Kidney glomerular epithelial cell (primary cell): ENCODE measurements at places on chromosomes 12 and 14.

- peak; percentile 11 for DNase-seq
These were observed 1264.0 kb downstream of the TMEM121 start for GRCh38 chr14:106790189-106791036.

DNA sequence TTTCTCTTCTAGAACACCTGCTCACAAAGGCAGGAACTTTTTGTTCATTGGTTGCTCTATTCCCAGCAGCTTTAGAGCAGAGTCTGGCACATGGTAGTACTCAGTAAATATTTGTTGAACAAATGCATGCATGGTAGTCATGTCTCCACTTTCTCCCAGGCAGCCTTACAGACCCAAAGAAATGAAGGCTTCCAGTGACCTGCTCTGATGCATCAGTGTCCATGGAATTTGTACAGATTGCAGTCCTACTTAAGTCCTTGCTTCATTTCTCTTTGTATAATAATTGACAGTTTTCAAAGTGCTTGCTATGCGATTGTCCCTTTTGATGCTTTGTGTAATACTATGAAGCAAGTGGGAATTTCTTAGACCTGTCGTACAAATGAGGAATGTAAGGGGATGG lies 119.6 kb downstream of the DERA start:
- peak; percentile 62 for DNase-seq

GRCh38 chr14:77230914-77231313 lies 40.1 kb downstream of the NGB start:
- no peak for DNase-seq

DNA sequence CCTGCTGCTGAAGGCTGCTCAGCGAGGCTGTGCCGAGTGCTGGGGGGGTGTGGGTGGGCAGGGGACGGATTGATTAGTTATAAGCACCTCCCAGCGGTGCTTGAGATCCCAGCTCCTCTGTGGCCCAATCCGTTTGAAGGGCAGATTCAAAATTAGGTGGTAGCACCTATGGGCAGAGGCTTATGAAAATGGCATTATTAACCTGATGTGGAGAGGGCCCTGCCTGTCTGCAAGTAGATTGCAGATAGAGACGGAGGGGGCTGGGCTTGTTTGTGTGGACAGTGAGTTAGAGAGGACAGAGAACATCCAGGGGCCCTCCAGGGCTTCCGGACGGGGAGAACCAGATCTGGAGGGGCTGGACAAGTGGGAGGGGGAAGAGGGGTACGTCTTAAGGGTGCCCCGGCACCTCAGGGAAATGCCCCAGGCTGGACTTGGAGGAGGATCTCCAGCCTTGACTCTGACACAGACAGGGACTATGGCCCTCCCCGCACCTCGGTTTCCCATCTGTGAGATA lies at the start of gene RTL1:
RTL1 (minus strand) TSS at position 51 of the 514 bp plus-strand sequence. CDS start 18,934 bp downstream, outside the sequence.
- no peak for DNase-seq

DNA sequence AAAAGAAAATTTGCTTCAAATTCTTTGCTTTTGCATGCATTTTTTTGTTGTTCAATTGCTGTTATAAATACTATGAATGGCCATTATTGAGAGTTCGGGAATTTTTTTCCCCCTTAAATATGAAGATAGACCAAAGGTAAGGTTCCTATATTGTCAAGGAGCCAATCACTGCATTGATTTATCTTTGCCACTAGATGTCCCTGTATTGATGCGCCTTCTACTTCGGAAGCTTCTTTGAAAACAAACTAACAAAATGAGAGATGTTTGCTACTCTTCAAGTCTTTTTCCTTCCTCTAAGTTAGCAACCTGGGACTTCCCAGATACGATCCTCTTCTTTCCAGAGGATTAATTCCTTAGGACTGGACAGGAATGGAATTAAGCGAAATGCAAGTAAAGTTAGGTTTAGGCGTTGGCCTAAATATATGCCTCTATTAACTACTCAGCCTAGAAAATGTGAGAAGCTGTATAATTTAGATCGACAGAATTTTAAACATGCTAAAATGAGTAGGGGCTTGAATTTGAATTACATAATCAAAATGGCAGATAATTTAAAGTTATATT lies 318.1 kb downstream of the AEBP2 start:
- DNase-seq = peak; percentile 40

DNA sequence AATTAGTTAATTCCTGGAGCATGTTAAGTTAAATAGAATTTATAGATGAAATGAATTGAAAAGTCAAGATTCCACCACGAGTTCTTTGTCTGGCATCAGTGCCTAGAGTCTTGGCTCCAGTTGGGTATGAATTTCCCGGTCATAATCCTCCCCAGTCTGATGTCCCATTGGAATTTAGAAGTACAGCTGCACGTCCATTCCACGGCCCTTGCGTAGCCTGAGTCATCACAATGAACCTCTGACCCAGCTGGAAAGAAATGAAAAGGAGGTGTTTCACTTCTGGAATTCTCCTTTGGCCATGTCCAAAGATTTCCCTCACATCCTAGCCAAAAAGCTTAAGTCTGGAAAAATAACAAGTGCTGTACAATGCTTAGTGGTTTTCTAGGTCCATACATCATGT lies 122.7 kb downstream of the KICS2 start:
- peak; percentile 70 for DNase-seq

DNA sequence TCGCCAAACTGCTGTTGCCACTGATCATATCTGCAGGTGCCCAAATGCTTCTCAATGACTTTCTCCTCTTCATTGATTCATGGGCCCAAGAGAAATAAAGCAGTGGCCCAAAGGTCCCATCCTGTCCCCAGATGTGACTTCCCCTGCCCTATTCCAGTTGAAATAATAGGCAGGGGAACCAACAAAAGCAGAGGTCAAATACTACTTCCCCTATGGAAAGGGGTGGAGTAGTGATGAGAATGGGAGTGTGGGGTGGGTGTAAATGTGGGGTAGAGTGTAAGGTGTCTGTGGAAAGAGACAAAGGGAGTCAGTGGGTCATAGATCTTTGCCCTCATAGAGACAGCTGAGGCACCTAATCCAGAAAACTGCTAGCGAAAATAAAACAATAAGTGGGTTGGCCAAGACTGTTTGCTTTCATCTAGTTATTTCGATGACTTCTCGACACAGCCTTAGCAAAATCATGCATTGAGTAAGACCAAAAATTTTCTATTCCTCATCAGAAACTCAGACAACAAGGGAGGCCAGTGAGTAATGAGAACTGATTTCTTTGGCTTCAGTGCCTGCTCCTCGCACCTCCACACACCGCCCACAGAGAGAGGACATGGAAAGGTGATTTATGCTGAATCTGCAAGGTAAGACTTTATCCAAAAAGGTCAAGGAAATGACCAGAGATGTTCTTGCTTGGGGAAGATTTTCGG lies 10.9 kb upstream of the IL22 start:
- DNase-seq = peak; percentile 90

DNA sequence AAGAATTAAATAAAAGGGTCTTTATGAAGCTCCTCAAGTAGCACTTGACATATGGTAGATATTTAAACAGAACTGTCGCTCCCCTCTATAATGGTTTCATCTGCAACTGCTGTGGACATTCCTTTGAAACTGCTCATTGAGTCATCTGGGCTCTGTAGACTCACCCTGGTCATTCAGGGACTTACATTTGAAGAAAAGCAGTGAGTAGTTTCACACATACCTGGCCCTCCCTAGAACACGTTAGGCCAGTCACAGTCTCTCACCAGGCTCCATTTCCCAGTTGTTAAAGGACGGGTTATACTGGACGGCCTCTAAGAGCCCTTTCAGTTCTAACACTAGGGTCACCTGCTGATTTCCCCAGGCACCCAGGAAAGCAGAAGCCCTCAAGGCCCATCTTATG lies 217.0 kb downstream of the BCL11B start:
- no peak for DNase-seq

DNA sequence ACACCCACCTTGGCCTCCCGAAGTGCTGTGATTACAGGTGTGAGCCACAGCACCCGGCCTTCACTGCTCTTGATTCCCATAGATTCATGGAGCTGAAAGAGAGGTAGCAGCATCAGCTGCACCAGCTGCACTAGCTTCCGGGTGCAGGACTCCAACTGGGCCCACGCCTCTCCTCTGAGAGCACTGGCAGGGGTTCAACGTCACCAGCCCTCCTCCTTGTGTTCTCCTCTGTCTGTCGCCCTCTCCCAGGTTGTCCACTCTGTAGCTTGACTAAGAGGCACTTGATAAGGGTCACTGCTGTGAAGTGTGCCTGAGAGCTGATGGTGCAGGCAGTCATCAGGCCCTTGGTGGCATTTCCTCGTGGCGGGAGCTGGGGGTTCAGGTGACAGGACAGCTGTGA lies 28.3 kb downstream of the MLXIP start:
- no peak for DNase-seq

- peak; percentile 94 for DNase-seq
These were observed 39.8 kb downstream of the GRIN2B start for GRCh38 chr12:13941258-13942249.

DNA sequence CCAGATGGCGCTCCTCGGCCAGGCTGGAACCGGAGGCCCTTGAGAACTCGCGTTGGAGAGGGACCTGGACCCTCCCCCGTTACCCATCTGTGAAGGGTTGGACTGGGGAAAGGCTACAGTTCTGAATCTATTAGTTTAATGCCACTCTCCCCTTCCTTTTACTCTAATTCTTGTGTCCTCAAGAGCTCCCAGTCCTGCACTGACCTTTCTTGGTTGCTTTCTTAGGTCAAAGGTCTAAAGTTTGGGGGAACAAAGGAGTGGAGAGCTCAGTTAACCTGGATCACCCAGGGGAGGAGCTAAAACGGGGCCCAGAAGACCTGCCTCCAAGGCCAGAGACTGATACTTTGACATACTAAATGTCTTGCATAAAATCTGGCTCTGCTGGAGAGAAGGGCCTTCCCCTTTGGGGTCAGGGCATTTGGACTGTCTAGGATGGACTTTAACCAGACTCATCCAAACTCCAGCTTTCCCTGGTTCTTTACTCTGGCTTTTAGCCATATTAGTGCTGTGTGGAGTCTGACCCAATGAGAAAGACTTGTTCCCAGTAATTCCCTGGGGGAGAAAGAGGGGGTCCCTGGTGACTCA lies 923 bp upstream of the MLF2 start:
- DNase-seq = no peak

- DNase-seq = no peak
These were observed 10.4 kb downstream of the SLC10A1 start for GRCh38 chr14:69786603-69787002.

DNA sequence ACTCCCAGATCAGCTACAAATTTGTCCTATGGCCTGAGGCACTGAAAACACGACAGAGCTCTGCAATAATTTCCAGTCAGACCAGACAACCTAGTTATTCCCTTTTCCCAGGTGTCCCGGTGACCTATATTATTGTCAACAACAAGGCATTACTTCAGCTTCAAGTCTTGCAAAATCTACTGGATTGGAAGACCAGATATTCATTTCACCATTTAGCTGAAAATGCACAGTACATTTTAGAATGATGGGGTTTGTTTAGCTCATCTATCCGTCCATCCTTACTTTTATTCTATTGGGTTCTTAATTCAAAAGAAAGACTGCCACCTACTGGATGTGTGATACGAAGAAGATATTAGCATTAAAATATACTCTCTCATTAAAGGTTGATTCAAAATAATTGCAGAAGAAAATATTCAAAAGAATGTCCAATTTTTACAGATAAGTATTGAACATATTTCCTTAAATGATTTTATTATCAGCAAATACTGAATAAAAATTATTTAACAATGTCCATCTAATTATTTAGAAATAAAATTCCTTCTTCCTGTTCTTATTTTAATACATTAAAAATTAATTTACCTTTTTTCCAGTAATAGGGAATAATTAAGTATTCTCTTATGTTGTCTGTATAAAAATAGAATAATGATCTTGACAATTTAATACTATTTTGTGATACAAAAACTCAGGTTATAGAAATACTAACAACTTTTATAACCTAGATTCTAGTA lies 244.9 kb upstream of the LRIG3 start:
- DNase-seq = peak; percentile 72

- DNase-seq = peak; percentile 40
These were observed 60.3 kb upstream of the BCL2L14 start for GRCh38 chr12:12010277-12011039.

- DNase-seq = no peak
These were observed 2.4 kb downstream of the AGAP2 start for GRCh38 chr12:57735952-57736740.

- DNase-seq = no peak
These were observed 43.8 kb downstream of the SENP1 start for GRCh38 chr12:48061938-48062719.

- DNase-seq = no peak
These were observed 60.4 kb downstream of the KITLG start for GRCh38 chr12:88519802-88520435.

DNA sequence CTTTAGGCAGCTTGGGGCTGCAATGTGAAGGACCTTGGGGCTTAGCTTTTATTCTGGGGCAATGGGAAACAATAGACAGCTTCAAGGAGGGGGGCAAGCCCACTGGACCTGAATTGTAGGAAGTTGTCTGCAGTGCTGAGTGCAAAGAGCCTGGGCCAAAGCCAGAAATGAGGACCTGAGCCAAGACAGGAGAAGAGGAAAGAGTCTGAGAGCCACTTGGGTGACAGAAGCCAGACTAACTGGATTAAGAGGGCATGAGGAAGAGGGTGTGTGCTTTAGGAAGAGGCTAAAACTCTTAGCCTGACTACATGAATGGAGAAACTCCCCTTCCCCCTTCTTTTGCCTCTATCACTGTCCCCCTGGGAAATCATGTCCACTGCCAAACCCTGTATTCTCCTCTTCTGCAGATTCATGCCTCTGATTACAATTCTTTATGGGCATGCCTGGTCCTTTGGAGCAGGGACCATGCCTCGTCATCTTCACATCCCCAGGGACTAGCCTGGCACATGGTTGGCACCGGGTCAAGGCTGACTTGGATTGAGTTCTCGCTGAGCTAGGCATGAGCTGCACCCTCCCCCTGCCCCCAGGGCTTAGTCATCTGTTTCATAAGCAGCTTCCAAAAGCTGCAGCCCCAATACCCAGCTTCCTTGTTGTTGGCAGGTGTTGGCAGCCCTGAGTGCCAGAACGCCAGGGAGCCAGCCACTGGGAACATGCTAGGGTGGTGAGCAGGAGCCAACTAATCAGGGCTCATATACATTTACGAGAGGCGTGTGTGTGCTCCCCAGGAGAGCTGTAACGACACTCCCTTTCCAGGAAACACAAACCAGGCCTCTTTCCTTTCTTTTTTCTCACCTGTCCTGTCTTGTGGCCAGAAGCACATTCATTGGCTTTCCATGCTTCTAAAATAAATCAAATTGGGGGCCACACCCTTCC lies 27.7 kb upstream of the JDP2 start:
- peak; percentile 13 for DNase-seq

DNA sequence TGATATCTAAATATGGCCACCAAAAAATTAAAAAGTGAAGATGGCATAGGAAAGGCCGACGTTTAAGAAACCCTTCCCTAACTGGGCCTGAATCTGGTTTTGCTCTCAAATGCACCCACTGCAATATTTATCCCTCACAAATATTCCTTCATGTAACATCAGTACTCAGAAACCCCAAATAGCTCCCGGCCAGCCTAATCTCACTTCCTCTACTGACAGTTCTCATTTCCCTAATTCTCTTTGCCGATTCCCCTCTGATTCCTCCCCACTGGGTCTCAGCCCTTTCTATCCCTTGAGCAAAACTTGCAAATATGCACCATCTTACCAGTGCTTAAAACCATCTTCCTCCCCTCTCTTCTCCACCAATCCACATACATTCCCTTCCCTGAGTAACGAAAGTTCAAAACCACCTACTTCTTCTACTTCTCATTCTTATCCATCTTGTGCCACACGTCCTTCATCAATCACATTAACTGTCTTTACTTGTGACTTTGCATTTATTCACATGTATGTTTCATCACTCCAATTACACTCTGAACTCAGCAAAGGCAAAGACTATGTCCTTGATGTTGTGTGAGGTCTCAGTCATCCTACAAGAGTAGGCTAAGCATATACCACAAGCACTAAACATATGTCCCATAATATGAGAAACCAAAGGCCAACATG lies 23.1 kb downstream of the KCNK10 start:
- no peak for DNase-seq
